ENCODE measurements at places on chromosomes 13 and 19.
A peak's percentile ranks its signal among the peaks of the same experiment; 100 is the strongest.

- no peak for DNase-seq
These were observed 280.3 kb downstream of the POU4F1 start for GRCh38 chr13:78323040-78323439.

DNA sequence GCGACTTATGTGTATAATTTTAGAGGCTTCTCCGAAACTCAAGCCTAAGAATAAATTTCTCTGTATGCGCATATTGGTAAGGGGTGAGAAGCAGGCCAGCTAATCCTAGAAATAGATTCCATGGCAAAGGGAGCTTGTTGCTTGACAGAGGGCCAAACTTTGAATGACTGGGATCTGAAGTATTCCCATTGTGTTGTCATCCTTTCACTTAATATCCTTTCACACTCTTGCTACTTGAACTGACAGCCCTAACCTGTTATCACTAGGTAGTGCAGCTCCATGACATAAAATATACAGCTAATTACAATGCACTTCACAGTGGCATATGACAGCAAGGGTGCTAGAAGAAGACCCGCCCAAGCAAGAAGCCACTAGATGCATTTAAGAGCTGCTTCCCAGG lies 309.8 kb downstream of the OXGR1 start:
- no peak for DNase-seq

GRCh38 chr19:54188215-54188871 lies 1.0 kb downstream of the MBOAT7 start:
- peak; percentile 76 for DNase-seq

DNA sequence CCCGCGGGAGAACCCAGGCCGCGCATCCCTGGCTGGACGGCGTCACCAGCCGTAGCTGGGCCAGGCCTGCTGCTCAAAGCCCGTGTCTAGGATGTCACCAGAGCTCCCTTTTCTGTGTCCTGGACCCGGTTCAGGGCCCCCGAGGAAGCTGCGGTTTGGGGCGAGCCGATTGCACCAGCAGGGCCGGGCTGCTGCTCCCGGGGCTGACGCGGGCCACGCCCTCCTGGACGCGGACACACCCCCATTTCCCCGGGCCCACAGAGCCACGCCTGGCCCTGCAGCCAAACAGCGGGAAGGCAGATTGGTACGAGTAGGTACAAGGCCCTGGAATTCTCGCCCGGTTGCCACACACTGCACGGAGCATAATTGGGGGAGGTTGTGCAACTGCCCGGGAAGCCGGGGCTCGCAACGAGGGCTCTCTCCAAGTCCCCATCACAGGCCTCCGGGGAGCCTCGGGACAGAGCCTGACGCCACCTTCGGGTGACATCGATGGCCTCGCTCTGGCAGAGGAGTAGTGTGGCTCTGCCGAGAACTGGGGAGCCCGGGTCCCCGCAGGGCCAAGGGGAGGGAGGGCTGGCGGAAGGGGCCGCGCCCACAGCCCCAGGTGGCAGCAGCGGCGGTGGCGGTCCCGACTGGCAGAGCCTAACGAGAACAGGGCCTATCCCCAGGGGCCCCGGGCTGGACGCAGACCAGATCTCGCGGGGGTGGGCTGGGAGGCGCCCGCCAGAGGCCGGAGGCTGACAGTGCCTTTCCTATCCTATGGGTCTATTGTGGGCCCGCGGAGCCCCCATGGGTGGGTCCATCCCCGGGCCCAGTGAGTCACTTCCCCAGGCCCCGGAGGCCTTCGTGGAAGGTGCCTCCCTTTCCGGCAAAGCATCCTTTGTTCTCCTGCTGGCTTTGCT lies 23.5 kb downstream of the KCTD15 start:
- peak; percentile 89 for DNase-seq

- DNase-seq: no peak
These were observed 146.0 kb upstream of the GPC6 start for GRCh38 chr13:93080587-93080986.

DNA sequence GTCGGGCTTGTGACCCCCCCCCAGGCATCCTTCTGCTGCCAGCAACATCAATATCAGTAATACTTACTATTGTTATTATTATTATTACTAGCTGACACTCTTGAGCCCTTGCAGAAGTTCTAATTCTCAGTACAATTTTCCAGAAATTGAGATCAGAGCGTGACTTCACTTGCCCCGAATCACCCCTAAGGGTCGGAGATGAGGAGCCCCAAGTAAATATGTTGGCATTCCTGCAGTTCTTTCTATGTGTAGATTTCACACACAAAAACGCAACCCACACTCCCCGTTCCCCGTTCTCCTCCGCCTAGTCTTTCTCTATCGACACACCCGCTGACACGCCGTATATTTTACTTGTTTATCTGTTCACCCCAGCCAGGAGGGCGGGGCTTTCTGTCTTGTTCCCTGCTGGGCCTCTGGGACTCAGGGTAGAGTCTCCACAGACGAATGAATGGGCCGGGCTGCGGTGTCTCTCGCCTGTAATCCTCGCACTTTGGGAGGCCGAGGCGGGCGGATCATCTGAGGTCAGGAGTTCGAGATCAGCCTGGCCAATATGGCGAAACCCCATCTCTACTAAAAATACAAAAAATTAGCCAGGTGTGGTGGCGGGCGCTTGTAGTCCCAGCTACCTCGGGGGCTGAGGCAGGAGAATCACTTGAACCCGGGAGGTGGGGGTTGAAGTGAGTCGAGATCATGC lies 14.7 kb downstream of the TLE5 start:
- peak; percentile 70 for DNase-seq

GRCh38 chr13:112032186-112032993 lies 34.6 kb upstream of the SOX1 start:
- no peak for DNase-seq

- DNase-seq: no peak
These were observed 121.0 kb downstream of the KLF5 start for GRCh38 chr13:73179650-73180274.

GRCh38 chr13:103213152-103213551 lies 146.9 kb upstream of the SLC10A2 start:
- no peak for DNase-seq

DNA sequence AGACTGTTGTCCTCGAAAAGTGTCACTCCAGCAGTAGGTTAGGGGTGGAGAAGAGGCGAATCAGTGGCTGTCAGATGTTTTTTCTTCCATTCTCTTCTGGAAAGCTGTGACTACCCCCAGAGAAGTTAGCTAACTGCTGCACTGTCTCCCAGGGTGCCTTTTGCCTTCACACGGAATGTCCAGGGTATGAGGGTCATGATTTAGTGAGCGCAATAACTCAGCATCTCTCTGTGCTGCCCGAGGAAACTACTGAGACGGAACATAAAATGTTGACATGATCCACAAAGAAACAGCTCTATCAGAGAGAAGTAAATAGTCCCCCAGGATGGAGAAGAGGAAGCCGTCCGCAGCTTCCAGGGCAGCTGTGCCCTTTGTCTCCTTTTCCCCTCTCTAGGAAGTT lies 254.0 kb upstream of the ARGLU1 start:
- DNase-seq: no peak

DNA sequence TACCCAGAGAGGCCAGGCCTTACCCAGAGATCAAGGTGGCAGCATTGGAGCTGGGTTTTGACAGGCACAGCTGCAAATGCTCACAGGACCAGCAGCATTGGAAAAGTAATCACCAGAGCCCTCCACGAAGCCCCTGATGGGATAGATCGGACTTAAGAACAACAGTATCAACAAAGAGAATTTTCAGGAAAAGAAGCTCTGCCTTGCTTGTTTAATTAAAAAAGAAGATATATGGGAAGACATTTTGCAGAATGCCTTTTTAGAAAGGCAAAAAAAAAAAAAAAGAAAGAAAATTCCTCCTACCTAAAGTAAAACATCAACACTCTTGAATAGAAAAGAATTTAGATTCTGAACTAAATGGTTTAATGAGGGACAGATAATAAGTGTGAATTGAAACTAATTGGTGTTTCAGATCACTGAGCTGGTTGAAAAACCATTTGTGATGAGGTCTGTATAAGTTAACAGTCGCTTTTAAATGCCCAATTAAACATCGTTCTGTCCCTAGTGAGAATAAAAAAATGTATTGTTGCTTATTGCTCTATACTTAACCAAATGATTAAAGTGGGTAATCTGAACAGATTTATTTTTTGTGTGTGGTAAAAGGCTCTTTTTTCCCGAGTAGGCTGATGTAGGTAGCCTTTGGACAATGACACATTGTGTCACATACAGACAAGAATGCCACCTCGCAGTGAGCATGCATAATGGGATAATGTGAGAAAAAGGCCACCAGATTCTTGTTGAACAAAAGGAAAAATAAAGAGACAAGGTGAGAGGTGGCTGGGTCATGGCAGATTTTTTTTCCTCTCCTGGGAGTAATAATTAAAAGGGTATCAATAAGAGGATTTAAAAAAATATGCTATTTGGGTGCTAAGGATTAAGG lies 93.0 kb upstream of the ARGLU1 start:
- no peak for DNase-seq

DNA sequence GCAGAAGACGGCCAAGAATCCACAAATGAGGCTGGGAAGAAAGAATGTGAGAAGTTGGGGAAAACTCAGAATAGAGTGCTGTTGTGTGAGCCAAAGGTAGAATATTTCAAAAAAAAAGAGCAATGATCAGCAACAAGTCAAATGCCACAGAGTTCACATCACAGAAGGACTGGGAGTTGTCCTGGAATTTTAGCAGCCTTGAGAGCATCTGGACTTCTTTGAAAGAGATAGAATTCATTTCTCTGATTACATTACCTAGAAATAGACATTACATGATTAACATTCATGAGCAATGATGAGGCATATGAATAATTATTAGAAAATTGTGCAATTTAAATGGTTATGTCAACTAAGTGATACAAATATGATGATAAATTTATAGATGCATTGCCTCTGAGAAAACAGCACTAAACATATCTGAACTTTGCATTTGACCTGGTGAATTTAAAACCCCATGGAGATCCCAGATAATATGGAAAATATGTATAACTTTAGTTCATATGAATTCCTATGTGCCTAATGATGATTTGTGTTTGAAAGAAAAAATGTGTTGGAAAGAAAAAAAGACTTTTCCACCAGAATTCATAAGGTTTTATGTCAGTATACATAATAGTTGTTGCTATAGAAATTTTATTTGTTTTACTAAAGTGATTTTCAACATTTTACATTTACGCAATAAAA lies 186.2 kb downstream of the POSTN start:
- no peak for DNase-seq
